Stomach (tissue), 19 donors: ENCODE measurements at places on chromosomes 16 and 17. TPM values are rescaled to one million over a fixed set of nuclear protein-coding genes. Genes with fewer than 3 reads are reported as not detected.

Gene COL1A1
- total RNA-seq, result 196 TPM

- DNase-seq, result no peak
These were observed 23.3 kb downstream of the ACTG1 start for GRCh38 chr17:81489012-81489997.

Gene CA10
- total RNA-seq, result 1.3 TPM

DNA sequence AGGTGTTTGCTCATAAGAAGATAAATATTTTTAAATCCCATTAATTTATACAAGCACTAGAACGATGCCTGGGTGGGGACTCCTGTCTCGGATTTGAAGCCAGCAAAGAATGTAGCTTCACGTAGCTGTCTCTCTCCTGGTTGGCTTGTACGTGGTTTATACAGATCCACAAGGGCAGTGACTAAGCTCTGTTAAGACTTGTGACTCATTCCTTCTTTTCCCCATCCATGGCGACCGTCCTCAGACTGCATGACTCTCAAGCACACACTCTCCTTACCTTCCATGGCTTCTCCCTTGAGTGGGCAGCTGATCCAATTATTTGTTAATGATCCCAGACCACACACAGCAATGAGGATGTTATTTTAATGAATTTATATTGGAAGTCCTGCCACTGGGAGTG lies 679.7 kb upstream of the SOX9 start:
- DNase-seq, result no peak

DNA sequence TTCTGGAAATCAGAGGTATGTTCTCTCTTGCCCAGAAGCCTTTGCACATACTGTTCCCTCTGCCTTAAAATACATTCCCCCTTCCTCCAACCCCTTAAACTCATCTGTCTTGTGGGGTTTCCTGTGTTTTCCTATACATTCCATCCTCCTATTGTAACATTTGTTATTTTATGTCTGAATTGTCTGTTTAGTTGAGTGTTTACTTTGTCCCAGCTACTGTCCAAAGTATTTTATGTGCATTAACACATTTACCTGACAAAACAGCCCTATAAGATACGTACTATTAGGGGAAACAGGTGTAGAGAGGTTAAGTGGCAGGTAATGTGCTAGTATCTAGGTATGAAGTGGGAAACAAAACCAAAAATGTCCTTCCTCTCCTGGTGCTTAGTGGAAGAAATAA lies 42.1 kb downstream of the CHCT1 start:
- DNase-seq, result no peak

DNA sequence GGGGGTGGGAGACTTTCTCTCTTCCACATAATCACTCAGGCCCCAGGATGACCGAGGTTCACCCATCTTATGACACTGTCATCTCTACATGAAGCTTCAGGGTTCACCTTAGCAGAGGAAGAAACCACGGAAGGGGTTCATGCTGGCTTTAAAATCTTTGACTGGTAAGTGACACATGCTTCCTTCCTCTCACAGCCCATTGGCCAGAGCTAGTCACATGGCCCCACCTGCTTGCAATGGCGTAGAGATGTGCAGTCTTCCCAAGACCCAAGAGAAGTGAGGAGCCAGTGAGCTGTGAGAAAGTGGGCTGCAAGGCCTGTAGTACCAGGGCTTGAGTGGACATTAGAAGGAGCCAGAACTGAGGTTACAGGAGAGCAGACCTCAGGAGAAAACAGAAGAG lies 180.3 kb downstream of the AXIN2 start:
- no peak for DNase-seq

DNA sequence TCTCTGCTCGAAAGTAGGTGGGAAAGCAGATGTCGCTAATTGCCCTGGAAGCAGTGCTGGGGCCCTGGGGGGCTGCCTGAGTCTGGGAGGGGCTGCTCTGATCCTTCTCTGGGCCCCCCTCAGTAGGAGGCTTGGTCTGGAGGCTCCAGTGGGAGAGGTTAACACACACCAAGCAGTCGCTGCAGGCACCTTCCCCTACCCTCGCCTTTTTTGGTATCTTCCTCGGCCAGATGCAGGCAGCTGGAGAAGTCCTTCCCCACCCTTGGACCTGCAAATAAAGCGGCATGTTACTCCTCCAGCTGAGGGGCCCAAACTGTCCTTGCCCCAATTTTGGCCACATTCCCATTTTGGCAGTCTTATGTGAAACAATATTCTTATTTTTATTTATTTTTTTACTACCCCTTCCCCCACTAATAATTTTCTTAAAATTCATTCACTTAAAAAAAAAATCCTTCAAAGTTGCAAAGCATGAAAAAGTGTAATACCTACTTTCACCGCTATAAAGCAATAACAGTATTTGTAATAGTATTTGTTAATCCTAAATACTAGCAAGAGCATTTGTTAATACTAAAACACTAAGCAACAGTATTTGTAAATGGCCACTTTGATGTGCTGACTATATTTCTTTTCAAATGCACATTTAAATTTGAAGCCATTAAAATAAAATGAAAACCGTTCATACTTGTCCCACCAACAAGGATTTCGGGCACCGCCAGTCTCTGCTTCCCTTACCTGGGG lies 15.0 kb downstream of the C16orf46 start:
- peak; percentile 6 for DNase-seq
